ENCODE measurements at places on chromosomes 16 and 17. TPM values are rescaled to one million over a fixed set of nuclear protein-coding genes. Genes with fewer than 3 reads are reported as not detected.

DNA sequence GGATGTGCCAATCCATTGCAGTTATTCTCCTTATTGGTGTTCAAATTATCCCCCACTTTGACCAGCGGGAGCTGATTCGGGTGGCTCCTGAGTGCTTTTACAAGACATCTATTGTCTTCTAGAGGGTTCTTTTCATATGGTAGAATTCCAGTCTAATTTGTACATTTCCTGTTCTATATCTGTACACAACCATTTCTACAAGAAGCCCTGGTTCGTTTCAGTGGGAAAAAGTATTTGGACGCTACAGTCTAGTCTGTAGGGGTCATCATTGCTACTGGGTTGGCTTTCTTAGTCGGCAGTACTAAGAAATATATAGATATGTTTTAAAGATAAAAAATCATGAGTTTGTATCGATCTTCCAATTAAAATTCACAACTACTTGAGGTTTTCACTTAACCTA, 262.6 kb downstream of the MAP2K6 start:
- no peak for DNase-seq

GRCh38 chr16:20298452-20298851, 28.9 kb downstream of the GP2 start:
- DNase-seq: no peak

DNA sequence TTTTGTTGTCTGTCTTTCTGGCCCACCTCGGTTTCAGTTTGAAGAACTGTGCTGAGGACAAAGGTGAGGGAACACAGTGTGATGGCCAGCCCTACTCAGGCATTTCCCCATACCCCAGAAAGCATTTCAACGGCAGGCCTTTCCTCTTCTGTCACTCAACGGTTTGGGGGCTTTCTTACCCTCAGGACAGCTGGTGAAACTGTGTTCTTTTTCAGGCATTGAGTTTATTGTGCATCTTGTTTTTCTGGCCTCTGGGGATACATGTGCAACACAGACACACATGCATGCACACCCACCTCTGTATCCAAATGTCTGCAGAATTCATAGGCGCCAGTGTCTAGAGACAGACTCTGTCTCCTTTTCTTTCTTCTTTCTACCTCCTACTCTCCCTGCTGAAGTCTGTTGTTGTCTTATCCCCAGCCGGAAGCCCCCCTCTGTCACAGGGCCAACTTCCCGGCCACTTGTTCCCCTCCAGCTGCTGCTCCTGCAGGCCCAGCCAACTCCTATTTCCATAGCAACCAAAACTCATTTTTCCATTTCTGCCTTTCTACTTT, 17.0 kb downstream of the CHD9 start:
- DNase-seq: no peak

- no peak for DNase-seq
Observed at GRCh38 chr17:52297230-52298010, 138.9 kb upstream of the CA10 start.

GRCh38 chr17:45675012-45675411, 109.1 kb upstream of the CRHR1 start:
- no peak for DNase-seq

Gene SLC38A8
- total RNA-seq: not detected

Gene CCL8
- 2.5 TPM for total RNA-seq

- peak; percentile 91 for DNase-seq
Observed at GRCh38 chr16:19523559-19524355, at the start of gene CCP110. CCP110 (plus strand) TSS chr16:19523942; CDS start chr16:19527882, 3,940 bp downstream.

Gene PGS1
- 25.8 TPM for total RNA-seq

DNA sequence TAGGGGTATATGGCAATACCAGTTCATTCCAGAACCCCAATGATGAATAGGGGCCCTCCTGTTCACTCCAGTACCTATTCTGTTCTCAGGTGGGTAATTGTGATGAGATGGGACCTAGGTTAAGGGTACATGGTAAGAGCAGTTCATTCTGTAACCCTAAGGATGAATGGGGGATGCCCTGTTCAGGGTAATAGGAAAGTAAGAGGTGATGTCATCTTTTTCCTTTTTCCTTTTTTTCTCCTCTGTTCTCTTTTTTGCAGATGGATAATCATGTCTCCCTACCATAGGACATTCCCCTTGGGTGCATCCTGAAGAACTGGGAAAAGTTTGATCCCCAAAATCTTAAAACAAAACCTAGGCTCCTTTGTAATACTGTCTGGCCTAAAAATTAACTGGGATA, 25.0 kb upstream of the SLC6A2 start:
- DNase-seq: no peak

Gene RPTOR
- 24.0 TPM for total RNA-seq

DNA sequence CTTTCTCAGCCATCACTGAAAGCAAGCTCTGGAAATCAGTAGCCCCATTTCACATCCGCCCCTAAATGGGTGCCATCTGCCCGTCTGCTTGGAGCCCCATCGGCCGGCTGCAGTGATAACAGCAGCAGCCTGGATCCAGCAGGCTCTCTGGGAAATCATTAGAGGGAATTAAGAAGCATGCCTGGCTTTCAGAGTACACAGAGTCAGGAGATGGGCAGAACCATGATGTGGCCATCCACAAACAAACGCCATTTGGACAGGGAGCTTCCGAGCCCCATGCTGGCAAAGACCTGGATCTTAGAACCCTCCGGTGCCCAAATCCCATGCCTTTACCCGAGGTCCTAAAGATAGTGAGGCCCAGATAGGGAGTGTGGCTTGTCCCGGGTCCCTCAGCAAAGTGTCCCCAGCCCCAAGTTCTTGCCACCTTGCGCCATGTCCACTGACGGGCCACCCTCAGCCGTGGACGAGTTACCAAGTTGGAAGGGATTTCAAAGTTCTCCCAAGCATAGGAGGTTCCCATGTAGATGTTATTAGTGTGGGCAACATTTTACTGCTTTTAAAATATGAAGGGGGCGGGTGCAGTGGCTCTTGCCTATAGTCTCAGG, 1.0 kb upstream of the LITAF start:
- DNase-seq: no peak

DNA sequence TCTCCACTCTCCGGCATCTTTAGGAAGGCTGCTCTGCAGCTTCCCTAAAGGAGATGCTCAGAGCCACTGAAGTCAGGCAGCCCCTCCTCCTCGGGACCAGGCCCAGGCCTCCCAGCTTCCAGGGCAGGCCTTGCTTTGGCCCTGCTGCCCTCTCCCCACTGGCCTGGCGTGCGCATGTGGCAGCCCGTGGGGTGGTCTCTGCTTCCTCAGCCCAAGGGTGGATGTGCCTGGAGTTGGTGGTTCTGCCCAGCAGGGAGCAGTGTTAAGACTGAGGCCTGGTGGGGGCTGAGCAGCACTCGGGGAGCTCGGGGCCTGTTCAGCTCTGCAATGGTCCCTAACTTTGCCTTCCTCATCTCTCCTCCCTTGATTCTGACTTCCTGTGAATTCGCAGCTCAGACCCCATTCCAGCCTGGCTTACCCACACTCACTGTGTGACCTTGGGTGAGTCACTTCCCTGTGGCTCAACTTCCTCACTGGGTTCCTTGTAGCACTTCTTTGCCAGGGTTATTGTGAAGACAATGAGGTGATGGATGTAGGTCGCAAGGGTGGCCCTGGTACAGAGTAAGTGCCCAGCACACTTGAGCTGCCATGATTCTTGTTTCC, 63.2 kb downstream of the NKD1 start:
- DNase-seq: no peak

DNA sequence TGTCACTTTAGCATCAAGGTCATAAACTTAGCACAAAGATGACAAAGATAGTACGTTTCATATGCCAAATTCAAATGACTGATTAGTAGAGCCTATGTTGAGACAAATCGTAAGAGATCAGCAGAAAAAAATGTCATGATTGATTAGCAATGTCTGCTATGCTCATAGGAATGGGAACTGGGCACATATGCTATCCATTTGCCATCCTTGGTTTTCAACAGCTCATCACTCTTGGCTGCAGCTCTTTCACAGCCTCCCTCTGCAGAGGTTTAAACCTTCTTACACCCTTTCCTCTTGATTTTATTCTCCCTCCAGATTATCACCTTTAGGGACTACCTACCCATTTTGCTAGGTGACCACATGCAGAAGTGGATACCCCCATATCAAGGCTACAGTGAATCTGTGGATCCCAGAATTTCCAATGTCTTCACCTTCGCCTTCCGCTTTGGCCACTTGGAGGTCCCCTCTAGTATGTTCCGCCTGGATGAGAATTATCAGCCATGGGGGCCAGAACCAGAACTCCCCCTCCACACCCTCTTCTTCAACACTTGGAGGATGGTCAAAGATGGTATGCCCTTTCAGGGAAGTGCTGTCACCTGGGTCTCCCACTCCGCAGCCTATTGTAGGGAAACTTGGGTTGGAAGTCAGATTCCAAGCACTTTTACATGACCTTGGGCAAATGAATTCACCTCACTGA, 16.2 kb downstream of the MPO start:
- no peak for DNase-seq

- no peak for DNase-seq
Observed at GRCh38 chr17:44417553-44417952, 28.1 kb upstream of the ITGA2B start.
